ENCODE measurements at places on chromosomes 2 and 18.

- no peak for DNase-seq
These were observed 75.1 kb upstream of the NT5C1B start for GRCh38 chr2:18664421-18664820.

- DNase-seq: no peak
These were observed 129.5 kb downstream of the MTCL1 start for GRCh38 chr18:8834881-8835280.

- no peak for DNase-seq
These were observed 450.2 kb downstream of the ERBB4 start for GRCh38 chr2:212088353-212088752.

GRCh38 chr2:32379352-32379751 is 22.5 kb downstream of the BIRC6 start:
- no peak for DNase-seq

DNA sequence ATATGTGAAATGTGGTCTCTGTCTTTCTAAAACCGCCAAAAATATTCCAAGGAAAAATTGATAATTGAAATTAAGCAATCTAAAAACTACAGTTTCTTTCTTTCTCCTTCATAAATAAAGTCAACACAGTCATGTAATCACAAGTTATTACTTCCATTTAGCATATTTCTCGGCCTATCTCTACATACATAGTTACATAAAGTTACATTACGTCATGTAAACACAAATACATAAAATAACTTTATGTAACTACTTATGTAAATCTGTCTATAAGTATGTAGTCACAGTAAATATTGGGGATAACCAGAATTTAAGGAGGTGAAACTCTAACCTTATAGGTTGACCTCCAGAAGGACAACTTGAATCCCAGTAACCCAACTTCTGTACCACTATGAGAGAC is 48.5 kb upstream of the PID1 start:
- DNase-seq: no peak

DNA sequence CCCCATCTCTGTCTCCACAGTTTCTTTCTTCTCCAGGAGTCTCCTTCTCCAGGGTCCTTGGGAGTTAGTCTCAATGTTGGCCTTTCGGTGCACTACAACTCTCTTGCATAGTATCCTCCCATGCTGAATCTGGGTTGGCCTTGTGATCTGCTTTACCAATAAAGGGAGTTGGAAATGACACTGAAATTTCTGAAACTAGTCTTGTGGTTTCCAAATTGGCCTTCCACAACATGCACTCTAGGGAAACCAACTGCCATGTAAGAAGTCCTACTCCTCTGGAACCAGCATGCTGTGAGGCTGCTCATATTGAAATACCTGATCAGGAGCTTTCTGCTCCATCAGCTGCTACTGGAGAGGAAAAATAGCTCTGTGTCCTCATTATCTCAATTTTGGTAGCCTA is 9.9 kb upstream of the ABHD3 start:
- no peak for DNase-seq

DNA sequence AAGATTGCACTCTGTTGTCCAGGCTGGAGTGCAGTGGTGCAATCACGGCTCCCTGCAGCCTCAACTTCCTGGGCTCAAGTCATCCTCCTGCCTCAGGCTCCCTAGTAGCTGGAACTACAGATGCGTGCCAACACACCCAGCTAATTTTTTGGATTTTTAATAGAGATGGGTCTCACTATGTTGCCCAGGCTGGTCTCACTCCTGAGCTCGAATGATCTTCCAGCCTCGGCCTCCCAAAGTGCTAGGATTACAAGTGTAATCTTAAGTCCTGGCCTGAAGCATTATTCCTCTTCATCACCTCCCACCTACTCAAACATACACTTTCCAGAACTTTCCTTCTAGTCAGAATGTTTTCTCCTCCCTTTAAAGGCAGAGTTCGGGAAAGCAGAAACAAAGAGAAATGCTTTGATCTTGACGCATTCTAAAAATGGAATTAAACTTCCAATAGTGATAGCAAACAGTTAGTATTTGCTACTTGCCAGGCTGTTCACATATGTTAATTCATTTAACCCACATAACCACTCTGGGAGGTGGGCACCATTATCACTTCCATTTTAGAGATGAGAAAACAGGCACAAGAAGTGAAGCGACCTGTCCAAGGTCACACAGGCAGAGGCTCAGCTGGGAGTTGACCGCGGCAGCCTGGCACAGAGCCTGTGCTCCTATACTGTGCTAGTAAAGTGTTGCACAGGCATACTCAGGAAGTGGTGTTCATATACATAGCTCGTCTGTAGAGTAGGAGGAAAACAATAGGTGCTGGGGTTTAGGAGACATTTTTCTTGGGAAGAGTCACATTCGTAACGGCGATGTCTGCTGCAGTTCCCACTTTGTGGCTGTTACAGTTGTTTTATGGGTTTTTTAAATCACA is 24.6 kb downstream of the TEX44 start:
- DNase-seq: no peak

- no peak for DNase-seq
These were observed 351.6 kb downstream of the EIPR1 start for GRCh38 chr2:3025984-3026383.

- DNase-seq: no peak
These were observed 83.1 kb downstream of the BCL11A start for GRCh38 chr2:60470340-60470739.

DNA sequence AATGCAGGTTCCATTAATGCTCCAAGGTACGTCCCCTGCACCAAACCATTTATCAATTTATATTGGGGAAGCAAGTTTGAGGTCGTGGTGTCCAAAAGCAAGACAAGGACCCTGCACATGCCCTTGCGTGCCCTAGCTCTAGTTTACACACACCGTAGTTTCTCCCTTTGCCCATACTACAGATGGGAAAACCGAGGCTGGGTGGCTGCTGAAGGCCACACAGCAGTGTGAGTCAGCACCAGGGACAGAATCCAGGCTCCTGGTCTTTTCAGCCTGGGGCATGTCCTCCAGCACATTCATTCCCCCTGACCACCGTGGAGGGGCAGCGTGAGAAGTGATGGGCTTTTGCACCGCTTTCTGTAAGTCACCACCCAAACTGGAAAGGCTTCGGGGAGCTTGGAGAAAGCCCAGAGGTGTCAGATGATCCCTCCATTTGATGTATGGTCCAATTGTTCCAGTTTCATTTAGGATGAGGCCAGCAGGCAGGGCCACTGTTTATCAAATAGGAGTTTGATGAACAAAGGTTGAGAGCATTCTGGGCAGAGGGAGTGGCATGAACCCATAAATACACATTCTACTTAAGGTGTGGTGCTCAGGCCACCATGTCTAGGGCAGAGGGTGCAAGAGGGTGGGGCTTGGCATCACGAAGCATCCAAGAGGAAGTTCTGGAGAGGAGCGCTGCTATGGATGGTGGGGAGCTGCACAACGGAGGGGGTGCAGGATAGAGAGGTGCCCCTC is 274.1 kb downstream of the HAUS1 start:
- no peak for DNase-seq

DNA sequence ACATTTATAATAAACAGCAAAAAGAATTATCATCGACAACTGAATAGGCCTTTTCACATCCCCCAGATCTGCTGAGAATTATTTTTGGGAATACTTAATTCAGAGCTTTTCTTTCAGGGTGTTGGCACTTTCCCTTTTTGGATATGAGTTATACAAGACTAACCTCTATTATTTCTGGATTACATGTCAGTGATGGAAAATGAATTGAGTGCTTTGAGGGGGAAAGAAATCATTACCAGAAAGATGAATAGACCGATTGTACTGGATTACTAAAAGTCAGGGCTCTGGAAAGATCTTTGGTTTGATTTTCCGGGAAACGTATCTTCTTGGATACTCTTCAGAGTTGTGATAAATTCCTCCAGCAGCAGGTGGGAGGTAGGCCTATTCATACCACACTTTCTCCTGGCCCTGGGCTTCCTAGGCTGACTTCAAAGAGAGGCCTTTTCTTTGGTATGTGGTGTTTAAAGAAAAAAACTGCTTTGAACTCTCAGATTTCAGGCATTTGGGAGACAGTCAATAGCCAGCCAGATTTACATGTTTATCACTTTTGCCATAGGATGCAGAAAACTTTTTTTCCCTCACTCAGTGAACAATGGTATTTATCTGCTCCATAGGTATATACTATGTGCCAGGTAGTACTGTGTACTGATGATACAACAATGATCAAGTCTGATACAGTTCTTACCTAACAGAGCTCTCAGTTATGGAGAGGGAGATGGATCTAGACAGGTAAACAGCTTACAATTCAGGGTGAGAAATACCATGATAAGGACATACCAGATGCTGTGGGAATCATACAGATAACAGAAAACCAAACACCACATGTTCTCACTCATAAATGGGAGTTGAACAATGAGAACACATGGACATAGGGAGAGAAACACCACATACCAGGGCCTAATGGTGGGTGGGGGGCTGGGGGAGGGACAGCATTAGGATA is 63.3 kb upstream of the ACTR3 start:
- no peak for DNase-seq

DNA sequence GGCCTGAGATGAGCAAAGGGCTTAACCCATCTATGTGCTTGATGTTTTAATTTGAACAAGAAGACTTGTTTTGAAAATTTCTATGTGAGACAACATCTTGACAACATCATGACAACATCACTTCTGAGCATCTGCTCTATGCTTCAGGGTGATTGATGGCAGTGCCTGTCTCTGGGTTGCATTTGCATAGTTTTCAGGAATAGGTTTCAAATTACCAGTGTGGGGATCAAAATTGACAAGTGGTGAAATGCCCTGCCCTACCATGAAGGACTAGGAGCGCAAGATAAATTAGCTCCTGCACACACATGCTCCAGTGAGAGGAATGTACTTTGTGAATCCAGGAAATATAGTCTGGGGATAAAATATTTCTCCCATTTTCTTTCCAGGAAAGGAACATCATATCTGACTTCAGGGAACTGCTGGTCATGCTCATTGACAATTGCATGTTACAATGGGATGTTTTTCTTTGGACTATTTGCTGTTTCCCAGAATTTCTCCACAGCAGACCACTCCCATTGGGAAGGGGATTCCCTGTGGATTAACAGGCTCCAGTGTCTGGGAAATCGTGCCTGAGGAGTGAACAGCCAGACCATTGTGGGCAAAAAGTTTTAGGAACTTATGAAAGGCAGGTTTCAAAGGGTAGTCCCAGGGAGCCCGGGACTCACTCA is 45.3 kb upstream of the IL1R2 start:
- no peak for DNase-seq

- DNase-seq: no peak
These were observed 13.6 kb downstream of the ASAP2 start for GRCh38 chr2:9220201-9220600.

DNA sequence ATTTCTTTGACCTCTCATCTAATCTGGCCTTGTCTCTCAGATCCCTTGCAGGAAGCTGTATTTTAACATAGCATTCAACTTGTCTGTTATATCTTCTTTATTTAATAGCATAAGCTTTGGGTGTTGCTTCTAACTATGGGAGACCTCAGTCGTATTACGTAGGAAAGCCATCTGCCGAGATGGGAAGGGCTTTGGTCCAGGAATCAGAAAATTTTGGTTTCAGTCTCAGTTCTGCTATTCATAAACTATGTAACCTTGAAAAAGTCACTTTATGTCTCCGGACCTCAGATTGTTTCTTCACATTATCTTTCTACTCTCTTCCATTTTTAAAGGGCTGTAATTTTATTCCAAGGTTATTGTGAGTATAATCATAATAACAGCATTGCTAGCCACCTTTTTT is 297.7 kb downstream of the SATB2 start:
- no peak for DNase-seq

GRCh38 chr2:160365716-160366367 is 127.8 kb downstream of the RBMS1 start:
- no peak for DNase-seq

DNA sequence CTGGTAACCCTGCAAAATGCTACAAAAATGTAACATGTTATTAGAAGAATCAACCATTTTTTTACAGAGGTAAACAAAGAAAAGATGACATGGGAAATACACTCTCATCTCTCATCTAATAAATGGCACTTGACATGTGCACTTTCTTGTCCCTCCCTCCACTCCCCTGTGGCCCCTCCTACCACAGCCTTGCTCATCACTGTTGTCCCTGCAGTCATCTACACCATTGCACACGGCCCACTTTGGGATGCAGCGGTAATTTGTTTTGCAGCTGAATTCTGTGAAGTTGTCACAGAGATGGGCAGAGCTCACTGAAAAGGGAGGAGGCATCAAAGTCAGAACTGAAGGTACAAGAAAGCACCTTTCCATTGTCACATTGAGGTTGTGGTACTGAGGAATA is 103.6 kb downstream of the DHRS9 start:
- no peak for DNase-seq

DNA sequence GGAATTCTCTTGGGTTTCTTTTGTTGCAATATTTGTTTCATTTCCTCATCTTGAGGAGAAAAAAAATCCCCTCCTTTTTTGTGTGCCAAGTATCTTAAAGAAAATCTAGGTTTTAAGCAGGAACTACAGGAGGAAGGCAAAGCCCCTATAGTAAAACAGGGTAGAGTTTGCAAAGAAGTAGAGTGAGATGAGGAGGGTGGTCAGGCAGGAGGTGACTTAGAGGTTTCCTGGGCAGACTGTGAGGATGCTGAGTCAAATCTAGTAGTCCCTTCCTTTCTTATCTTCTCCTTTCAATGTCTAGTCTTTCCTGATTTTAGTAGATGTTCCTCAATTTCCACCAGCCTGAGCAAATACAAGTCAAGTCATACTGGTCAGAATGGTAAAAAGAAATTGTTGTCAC is 222.5 kb downstream of the PMAIP1 start:
- DNase-seq: no peak

- DNase-seq: no peak
These were observed 1.9 kb downstream of the DNMT3A start for GRCh38 chr2:25339791-25340180.

- DNase-seq: no peak
These were observed 612.4 kb downstream of the NYAP2 start for GRCh38 chr2:226011716-226012450.

DNA sequence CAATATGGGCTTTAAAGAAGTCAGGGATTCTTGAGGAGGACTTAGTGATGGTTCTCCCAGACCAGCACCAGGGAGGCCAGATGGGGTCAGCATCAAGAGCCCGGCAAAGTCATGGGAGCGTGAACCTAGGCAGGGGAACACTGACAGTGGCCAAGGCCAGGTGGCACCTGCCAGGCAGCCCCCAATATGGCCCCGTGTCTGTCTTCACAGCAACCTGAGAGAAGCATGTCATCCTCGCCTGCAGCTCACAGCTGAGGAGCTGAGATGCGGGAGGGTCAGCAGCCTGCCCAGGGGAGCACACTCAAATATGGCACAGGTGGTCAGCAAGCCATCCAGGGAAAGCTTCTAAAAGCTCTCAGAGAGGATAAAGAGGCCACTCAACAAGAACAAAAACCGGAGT is 105.7 kb upstream of the GPC1 start:
- DNase-seq: no peak

GRCh38 chr2:8413589-8414135 is 268.2 kb upstream of the ID2 start:
- no peak for DNase-seq

GRCh38 chr2:133477616-133477990 is 90.7 kb downstream of the NCKAP5 start:
- no peak for DNase-seq

GRCh38 chr2:106745468-106745867 is 140.5 kb downstream of the ST6GAL2 start:
- DNase-seq: no peak

DNA sequence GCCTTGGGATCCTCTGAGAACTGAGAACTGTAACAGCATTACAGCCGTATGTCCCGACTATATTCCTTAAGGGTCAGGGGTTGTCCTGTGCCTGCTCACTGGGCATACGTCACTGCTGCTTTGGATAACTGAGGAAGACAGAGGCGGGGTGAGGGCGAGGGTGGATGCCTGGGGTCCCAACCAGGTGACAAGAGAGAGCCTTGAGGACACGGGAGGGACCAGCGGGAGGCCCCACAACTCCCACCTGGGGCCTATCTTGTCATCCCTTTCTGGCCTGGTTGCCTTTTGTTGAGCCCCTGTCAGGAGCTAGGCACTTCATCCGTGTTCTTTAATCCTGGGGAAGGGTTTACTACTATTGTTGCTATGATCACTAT is 28.8 kb downstream of the INPP5D start:
- DNase-seq: no peak
